ENCODE measurements at places on chromosomes 2 and 18.
A peak's percentile ranks its signal among the peaks of the same experiment; 100 is the strongest.

DNA sequence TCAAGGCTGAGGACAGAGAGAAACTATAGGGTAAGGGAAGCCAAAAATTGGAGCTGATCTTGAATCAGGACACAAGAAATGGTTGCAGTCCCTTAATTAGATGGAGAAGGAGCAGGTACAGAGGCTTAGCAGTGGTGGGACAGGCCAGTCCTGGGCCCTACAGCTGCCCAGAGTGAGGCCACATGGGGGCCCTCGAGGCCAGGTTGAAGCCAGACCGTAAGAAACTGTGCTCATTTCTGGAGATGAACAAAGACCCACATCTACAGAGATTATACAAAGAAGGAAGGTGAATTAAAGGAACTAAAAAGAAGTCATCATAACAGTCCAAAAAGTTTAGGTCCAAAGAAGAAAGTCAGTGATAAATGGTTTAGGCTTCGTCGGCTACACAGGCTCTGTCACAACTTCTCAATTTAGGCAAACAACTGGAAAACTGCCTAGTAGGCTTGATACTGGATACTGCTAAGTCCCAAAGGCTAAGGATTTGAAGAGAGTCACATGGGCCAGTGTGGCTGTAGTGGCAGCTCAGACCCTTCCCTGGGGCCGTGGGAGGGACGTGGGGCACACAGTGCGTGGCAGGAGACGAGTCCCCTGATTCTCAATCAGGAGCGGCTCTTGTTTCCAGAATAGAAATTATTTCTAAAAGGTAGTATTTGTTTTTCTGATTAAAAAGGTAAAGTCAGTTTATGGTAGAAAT is 50.4 kb upstream of the CNGA3 start:
- no peak for DNase-seq
- no peak overlapping the region for H3K4me3 ChIP-seq
- no peak overlapping the region for H3K27ac ChIP-seq
- H3K4me1 ChIP-seq, result peaks cover 5% of the 10 kb centered on the region
- no peaks in the 10 kb centered on the region for H3K36me3 ChIP-seq

- DNase-seq, result no peak
- no peak overlapping the region for H3K4me3 ChIP-seq
- no peaks in the 10 kb centered on the region for H3K36me3 ChIP-seq
- H3K27me3 ChIP-seq, result no peaks in the 10 kb centered on the region
- H3K4me1 ChIP-seq, result no peaks in the 10 kb centered on the region
- no peak overlapping the region for H3K27ac ChIP-seq
Measured at GRCh38 chr2:231390667-231391066, 4.8 kb upstream of the B3GNT7 start.

GRCh38 chr2:218924757-218925156 is 34.7 kb upstream of the CDK5R2 start:
- no peaks in the 10 kb centered on the region for H3K36me3 ChIP-seq
- no peaks in the 10 kb centered on the region for H3K4me1 ChIP-seq
- H3K4me3 ChIP-seq, result no peak overlapping the region
- H3K27me3 ChIP-seq, result peaks cover 4% of the 10 kb centered on the region

GRCh38 chr2:218607436-218608115 is at the start of gene PLCD4:
PLCD4 (plus strand) TSS chr2:218607899; CDS start chr2:218615740, 7,841 bp downstream.
- H3K27me3 ChIP-seq, result no peaks in the 10 kb centered on the region
- no peaks in the 10 kb centered on the region for H3K36me3 ChIP-seq

- no peak for DNase-seq
- no peak overlapping the region for H3K27ac ChIP-seq
- no peaks in the 10 kb centered on the region for H3K36me3 ChIP-seq
- H3K27me3 ChIP-seq, result no peaks in the 10 kb centered on the region
Measured at GRCh38 chr2:238926761-238927611, 79.1 kb downstream of the TWIST2 start.

GRCh38 chr2:196142825-196143224 is 28.6 kb downstream of the STK17B start:
- DNase-seq, result no peak
- H3K4me3 ChIP-seq, result no peak overlapping the region
- H3K36me3 ChIP-seq, result peaks cover 36% of the 10 kb centered on the region
- H3K27me3 ChIP-seq, result no peaks in the 10 kb centered on the region

GRCh38 chr2:238493880-238494572 is 67.3 kb downstream of the ASB1 start:
- H3K27me3 ChIP-seq, result no peaks in the 10 kb centered on the region
- no peaks in the 10 kb centered on the region for H3K36me3 ChIP-seq
- DNase-seq, result no peak
- H3K27ac ChIP-seq, result no peak overlapping the region

DNA sequence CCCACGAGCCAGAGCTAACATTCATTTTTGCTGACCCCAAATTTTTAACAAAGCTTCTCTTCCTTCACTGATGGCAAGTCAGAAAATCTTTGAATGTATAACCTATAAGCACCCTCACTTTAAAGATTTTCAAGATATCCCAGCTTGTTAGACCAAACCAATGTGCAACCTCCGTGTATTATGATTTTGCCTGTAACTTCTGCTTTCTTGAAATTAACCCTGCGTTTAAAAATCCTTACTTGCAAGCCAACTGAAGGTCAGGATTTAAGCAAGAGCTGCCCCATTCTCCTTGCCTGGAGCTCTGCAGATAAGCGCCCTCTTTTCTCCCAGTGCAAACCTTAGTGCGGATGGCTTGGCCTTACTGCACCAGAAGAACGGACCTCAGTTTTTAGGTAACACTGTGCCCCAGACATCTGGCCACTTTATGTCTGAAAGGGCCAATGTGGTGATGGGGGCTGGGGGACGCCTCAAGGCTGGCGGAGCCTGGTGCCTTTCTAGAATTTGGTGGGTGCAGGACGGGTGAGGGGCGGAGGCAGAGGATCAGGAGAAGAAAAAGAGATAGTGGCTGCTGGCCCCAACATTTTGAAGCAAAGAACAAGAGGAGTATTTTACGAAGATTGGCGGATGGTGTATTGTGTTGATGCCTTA is 805 bp upstream of the TNFRSF11A start:
- no peak for DNase-seq
- no peaks in the 10 kb centered on the region for H3K27me3 ChIP-seq
- H3K27ac ChIP-seq, result no peak overlapping the region

DNA sequence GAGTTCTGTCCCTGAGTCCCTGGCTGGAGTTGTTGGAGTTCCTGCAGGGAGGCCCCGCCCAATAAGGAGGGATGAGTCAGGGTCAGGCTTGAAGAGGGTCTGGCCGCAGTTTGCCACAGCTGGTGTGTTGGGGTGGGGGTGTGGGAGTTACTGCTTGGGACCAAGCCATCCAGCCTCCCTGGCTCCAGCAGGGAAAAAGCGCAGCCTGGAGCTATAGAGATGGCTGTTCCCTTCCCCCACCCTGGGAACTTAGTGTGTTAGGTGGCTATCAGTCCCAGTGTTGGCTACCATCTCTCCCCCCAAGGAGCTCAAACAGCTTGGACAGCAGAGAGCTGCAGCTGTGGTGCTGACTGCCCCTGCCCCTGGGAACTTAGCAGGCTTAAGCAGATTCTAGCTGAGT is 13.2 kb upstream of the TANK start:
- H3K4me1 ChIP-seq, result no peaks in the 10 kb centered on the region
- no peaks in the 10 kb centered on the region for H3K27me3 ChIP-seq
- no peak overlapping the region for H3K27ac ChIP-seq
- no peak for DNase-seq

- H3K4me1 ChIP-seq, result peaks cover 11% of the 10 kb centered on the region
- no peak for DNase-seq
- no peaks in the 10 kb centered on the region for H3K27me3 ChIP-seq
- no peak overlapping the region for H3K27ac ChIP-seq
- no peaks in the 10 kb centered on the region for H3K36me3 ChIP-seq
Measured at GRCh38 chr2:240249423-240250149, 109.1 kb upstream of the OTOS start.

DNA sequence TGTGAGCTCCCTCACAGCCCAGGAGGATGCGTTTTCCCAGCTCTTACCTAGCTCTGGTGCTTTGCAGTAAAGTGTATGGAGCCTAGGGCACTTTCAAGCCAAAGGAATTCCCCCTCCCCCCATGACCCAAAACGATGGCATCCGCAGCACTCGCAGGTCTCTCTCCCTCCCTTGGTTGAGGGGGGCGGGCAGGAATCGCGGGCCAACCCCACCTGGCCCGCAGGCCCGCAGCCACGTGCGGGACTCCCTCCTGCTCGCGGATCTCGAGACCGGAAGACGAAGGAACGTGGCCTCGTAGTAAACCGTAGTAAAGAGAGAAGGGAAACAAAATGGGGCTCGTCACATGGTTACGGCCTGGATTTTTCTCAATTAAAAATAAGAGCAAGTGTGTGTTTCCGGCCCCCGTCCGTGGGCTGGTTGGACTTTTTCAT is 8.5 kb downstream of the IRS1 start:
- peak; percentile 49 for DNase-seq
- H3K36me3 ChIP-seq, result no peaks in the 10 kb centered on the region
- H3K4me3 ChIP-seq, result peak overlapping the region; percentile 57
- H3K27me3 ChIP-seq, result no peaks in the 10 kb centered on the region
- H3K27ac ChIP-seq, result peak overlapping the region; percentile 94

DNA sequence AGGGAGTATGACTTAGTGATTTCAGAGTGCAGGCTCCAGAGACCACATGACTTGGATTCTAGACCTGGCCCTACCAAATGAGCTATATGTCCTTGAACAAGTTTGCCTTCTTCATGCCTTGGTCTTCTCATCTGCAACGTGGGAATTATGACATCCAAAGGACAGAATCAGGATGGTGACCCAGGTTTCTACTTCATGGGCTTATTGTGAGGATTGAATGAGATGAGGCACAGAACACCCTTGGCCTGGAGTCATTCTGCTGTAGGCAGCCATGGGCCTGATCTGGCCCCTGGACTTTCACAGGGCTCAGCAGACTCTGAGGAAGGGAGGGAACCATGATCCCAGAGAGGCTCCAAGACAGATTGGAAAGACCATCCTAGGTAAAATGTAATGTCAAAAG is 85.6 kb upstream of the HAAO start:
- no peaks in the 10 kb centered on the region for H3K27me3 ChIP-seq
- H3K4me1 ChIP-seq, result peaks cover 9% of the 10 kb centered on the region
- no peak for DNase-seq
- H3K36me3 ChIP-seq, result no peaks in the 10 kb centered on the region
- no peak overlapping the region for H3K27ac ChIP-seq

DNA sequence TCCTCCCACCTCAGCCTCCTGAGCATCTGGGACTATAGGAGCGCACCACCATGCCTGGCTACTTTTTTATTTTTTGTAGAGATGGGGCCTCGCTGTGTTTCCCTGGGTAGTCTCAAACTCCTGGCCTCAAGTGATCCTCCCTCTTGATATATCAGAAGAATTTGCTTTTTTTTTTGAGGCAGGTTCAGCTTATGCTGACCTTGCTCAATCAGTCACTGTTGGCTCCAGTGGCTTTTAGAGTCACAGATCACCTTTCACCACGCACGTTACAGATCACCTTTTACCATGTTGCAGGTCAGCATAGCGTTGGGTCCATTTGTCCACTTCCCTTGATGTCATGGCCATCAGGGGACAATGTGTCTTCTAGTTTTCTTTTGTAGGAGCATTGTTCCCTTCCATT is 36.1 kb downstream of the DCAF17 start:
- H3K27ac ChIP-seq, result no peak overlapping the region
- H3K36me3 ChIP-seq, result no peaks in the 10 kb centered on the region
- H3K27me3 ChIP-seq, result no peaks in the 10 kb centered on the region
- H3K4me1 ChIP-seq, result no peaks in the 10 kb centered on the region
- H3K4me3 ChIP-seq, result no peak overlapping the region

DNA sequence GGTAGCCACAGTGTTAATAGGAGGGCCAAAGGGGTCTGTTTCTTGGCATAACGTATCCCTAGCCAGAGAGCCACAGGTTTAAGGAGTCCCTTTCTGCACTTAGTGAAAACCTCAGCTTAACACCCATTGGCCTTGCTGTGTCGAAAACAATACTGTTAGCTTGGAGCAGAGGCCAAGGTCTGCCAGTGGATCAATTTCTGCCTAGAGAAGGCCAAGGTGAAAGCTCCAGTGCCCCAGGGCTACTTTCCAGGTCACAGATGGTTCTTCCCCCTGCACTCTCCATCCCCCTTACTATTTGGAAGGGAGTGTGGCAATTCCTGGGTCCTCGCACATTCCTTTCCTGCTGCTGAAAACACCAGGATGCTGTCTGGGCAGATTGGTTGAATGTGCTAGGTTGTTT is 74.8 kb upstream of the TNP1 start:
- H3K27ac ChIP-seq, result no peak overlapping the region
- no peaks in the 10 kb centered on the region for H3K36me3 ChIP-seq
- H3K4me1 ChIP-seq, result no peaks in the 10 kb centered on the region
- H3K27me3 ChIP-seq, result no peaks in the 10 kb centered on the region
- no peak for DNase-seq
- H3K4me3 ChIP-seq, result no peak overlapping the region

DNA sequence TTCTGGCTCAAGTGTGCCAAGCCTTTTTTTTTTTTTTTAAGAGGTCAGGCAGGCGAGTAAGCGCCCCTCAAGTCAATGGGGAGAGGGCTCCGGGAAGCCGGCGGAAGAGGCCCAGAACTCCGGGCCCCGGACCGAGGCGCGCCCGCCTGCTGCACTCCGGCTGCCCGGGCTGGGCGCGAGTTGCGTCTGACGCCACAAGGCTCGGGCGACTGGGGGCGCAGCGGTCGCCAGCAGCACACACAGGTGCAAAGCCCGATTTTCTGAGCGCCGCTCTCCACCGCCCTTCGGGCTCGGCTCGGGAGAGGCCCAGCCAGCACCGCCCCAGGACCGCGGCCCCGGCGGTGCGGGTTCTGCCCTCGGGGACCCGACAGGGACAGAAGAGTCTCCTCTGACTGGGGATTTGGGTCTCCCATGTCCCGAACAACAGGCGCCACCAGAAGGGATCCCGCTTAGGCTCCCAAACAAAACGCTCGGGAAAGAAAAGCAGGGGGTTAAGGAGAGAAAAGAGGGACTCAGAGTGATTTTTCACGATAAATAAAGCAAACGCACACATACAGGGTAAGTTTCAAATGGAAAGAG is 787 bp downstream of the ERBB4 start:
- H3K27me3 ChIP-seq, result no peaks in the 10 kb centered on the region
- H3K27ac ChIP-seq, result no peak overlapping the region
- H3K36me3 ChIP-seq, result no peaks in the 10 kb centered on the region
- peak overlapping the region; percentile 71 for H3K4me3 ChIP-seq
- no peaks in the 10 kb centered on the region for H3K4me1 ChIP-seq

DNA sequence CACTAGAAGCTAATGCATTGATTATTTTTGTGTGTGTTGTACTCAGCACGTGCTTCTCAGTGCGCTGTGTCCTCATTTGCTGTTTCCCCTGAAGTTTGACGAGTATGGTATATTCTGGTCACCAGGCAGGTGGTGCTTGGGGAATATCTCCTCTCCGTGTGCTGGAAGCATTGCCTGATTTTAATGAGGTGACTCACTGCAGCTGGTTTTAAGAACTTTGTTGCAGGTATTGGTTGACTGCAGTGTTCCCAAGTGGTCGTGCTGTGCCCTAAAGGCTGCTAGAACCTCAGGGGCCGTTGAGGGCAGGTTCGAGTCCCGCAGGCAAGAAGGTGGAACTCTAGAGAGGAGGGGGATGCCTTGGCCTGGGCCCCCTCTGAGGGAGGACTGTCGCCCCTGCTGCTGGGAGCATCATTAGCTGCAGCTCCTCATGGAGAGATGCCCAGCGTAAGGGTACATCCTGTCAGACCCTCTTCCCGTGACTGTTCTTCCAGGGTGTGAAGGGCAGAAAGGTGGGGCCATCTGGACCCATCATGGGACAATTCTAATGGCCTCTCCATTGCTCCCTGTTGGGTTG is 82.6 kb downstream of the AGAP1 start:
- H3K4me1 ChIP-seq, result peaks cover 4% of the 10 kb centered on the region
- H3K4me3 ChIP-seq, result no peak overlapping the region
- no peak overlapping the region for H3K27ac ChIP-seq
- DNase-seq, result no peak
- H3K27me3 ChIP-seq, result no peaks in the 10 kb centered on the region

All from pancreas (tissue), 10 donors.